ENCODE measurements at places on chromosomes 12 and 14.

GRCh38 chr12:99343960-99344359 is 303.6 kb upstream of the GARIN6 start:
- no peak for DNase-seq

DNA sequence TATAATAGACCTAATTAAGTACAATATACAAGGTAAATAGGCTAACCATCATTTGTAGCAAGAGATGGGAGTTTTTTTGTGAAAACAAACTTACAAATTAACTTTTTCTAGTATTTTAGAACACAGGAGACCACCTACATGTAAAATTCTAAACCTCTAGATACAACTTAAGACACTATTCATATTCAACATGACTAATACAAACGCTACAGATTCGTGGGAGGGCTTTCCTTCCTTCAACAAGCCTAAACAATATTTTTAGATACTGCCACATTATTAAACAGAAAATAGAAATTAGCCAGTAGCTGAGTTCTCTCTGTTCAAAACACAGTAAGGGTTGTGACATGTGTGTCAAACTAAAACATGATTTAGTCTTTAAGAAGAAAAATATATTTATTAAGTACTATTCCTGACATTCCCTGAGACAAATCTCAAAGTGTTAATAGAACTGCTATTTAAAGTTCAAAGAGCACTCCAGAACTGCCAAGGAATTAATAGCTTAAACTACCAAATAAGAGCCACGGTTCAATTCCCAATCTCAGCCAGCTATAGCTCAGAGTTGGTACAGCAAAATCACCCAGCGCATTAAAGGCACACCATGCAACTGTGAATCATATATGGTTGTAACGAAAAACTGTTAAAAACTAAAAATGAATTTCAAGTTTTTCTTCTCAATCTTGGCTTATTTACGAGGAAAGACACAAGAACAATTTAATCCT is 10.7 kb downstream of the MED13L start:
- DNase-seq = no peak

DNA sequence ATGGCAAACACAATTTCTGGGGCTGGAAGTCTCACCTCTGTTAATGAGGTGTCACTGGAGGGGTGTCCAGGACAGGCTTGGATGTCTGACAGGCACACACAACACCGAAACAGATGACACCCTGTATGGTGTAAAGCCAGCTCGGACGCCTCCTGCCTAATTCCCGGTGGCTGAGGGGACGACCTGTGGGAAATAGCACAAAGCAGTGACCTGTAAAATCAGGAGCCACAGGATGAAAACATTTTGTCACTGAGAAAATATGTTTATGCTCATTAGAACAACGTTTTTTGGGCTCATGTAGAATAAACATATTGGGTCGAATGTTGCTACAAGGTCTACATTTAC is 285.0 kb upstream of the RTL1 start:
- DNase-seq = no peak

DNA sequence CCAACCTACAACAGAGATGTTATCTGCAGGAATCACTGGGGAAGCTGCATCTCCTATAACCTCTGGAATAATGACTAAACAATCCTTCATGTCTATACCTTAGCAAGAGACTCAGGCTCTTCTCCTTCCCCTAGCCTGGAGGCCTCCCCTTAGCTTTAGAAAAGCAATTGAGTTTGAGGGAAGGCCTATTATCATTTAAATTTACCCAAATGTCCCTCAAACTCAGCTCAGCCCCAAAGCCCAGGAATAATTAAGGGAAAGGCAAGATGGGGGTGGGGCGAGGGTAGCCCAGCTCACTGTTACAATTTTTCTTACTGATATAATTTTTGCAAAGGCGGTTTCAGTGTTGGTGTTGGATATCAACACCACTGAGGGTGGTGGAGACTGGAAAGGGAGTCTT is 151.4 kb upstream of the EEA1 start:
- no peak for DNase-seq

GRCh38 chr12:20507711-20508110 is 139.4 kb downstream of the PDE3A start:
- no peak for DNase-seq

DNA sequence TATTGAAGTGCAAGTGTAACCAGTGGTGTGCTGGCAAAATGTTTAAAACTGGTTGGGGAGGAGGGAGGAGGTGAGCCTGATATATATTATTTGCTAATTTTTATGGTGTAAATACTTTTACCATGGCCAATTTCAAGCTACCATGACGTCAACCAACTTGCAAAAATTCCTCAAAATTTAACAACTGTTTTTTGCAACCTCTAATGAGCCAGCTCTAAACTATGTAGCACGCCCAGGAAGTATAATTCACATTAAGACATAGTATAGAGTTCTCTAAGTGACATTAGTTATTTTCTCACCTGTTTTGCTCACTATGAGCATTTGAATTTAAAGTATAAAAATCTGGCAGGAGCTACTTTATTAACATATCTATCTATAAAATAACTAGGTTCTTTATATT is 41.4 kb downstream of the ATL1 start:
- DNase-seq = no peak

GRCh38 chr14:32900547-32900946 is 38.1 kb upstream of the NPAS3 start:
- DNase-seq = no peak

GRCh38 chr12:101946233-101946611 is 68.8 kb downstream of the DRAM1 start:
- DNase-seq = no peak

GRCh38 chr12:114858388-114859146 is 174.6 kb upstream of the TBX3 start:
- DNase-seq = no peak

GRCh38 chr14:76780875-76781647 is 19.8 kb downstream of the VASH1 start:
- no peak for DNase-seq

DNA sequence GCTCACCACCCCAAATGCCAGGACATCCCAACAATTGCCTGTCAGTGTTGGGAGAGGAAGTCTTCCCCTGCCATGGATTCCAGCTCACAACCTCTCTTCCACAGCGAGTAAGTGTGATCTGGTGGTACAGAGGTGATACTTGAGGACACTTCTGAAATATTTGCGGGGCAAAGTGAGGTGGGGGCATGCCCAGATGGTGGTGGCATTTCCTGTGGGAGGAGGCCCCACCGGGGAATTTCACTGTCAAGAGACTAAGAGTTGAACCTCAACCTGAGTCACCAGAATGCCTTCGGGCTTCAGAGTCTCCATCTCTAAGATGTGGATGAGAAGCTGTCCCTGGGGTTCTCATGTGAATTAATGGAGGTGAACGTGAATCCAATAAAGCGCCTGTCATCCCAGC is 122.3 kb upstream of the RFLNA start:
- DNase-seq = no peak

DNA sequence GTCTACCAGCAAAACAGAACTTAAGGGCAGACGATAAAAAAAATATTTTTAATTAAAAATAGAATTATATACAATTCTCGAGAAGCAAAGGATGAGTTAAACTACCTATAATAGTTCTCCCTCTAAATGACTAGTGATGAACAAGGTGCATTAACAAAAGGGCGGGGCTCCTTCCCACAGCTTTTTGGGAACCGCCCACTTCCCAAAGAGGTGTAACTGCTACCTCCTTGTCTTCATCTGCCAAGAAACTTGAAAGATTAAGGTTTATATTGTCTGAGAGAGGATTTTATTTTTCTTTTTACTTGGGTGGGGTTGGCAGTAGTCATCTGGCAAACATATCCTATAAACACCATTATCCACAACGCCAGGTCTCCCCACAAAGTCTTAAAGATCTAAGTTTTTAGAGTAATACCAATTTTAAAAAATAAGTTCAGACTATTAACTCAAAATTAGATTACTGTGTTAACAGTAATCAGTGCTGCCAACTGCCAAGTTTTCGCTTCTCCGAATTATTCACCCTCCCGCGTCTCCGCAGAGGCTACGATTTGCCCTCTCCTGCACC is 938 bp downstream of the RALGAPA1 start:
- DNase-seq = peak; percentile 47

DNA sequence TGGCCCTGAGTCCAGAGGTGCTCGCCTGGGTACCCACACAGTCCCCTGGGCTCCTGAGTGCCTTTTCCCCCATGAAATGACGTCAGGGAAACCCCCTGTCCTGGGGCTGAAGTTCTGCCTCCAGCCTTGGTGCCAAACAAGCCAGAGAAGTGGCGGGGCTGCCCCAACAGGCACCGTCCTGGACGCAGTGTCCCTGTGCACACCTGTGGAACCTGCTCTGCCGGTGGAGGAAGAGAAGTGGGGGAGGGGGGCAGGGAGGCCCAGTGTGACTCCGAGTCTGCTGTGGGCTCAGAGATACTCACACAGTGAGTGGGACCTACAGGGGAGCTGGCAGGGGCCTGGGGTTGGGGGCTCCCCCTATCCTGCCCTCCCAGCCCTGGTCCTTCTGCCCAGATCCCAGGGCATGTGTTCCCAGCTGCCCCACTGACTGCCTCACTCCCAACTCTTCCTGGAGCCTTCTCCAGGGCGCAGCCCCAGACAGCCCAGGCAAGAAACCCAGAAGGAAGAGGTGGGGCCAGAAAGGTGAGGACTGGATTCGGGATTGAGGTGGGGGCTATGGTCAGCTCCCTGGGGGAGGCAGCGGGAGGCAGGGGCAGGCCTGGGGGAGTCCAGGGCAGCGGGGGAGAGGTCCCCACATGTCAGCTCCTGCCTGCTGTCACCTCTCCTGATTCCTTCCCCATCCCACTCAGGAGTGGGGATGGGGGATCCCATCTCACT is 24.7 kb downstream of the CCDC85C start:
- peak; percentile 86 for DNase-seq

DNA sequence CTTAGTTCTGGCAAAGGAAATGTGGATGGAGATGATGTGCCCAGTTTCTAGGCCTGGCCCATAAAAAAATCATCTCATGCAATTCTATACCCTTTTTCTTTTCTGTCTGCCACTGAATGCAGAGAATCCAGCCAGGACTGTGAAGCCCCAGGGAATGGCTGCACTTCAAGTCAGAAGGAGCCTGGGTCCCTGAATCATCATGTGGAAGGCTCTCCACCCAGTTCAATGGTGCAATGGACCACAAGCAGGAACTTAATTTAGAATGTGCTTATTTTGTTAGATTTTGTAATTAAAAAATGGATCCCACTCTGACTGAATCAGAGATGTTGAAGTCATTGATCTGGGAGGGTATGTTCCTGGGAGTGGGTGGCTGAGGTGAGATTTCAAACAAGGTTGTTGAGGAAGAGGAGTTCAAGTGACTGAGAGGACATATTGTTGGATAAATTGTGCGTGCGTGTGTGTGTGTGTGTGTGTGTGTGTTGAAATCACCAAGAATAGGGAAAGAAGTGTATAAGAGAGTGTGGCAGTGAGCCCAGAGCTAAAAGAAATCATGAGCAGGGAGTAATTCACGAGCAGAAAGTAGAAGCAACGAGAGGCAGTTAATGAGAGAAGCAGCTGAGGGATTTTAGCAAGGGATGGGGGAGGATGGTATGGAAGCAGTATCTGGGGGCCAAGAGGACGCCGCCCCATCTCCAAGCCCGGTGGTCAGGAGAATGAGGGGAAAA is 125.4 kb downstream of the TMX1 start:
- no peak for DNase-seq

DNA sequence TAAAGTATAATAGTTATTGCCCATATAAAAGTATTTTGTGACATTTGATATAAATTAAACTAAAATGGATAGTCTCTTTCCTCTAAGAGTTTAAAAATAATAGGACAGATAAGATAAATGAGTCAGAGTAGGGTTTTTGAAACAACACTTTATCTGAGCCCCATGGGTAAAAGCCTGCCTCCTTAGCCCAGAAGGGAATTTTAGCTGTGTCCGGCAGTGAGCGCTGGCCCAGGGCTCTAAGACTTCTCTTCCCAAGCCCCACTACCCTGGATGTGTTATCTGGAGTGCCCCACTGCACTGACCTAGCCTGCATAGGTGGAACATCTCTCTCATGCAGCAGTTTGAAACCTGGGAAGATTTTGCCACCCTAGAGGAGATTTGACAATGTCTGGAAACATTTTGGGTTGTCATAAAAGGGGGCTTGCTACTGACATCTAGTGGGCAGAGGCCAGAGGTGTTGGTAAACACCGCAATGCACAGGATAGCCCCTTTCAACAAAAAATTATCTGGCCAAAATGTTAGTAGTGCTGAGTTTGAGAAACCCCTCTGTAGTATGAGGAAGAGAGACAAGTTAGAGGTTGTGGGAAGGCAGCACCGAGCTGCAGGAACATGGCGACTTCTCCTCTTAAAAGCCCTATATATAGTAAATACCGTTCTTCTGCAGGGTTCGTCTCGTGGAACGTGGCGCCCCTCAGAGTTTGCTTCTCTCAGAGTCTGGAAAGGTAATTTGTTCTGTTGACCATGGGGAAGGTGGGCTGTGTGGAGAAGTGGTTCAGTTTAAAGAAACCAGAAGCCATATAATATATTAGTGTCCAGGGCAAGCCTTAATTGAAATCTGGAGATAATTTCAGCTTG is 29.3 kb upstream of the ATF1 start:
- no peak for DNase-seq

- no peak for DNase-seq
These were observed 278.2 kb upstream of the SFSWAP start for GRCh38 chr12:131432532-131433260.

GRCh38 chr14:23128969-23129758 is 10.1 kb upstream of the CEBPE start:
- DNase-seq = no peak

GRCh38 chr14:24986206-24986893 is 63.6 kb downstream of the STXBP6 start:
- DNase-seq = no peak

- DNase-seq = peak; percentile 16
These were observed 104.5 kb upstream of the FRMD6 start for GRCh38 chr14:51547260-51547659.

- no peak for DNase-seq
These were observed 4.8 kb upstream of the KCNA5 start for GRCh38 chr12:5038781-5039311.

DNA sequence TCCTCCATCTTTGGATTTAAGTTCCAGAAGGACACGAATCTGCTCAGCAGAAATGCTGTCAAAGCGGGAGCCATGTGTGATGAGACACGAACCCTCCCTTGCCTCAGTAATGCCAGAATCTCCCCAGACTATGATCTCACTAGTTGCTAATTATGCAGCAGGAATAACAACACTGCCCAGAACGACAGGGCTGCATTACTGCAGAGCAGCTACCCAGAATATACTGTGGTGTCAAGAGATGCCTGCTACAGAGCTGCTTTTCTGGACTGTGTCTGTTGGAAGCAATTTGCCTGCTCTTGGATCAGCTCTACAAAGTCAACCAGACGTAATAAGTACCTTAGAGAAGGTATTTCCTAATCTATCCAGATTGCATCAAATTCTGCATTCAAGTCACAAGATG is 5.5 kb downstream of the CSRNP2 start:
- DNase-seq = no peak

DNA sequence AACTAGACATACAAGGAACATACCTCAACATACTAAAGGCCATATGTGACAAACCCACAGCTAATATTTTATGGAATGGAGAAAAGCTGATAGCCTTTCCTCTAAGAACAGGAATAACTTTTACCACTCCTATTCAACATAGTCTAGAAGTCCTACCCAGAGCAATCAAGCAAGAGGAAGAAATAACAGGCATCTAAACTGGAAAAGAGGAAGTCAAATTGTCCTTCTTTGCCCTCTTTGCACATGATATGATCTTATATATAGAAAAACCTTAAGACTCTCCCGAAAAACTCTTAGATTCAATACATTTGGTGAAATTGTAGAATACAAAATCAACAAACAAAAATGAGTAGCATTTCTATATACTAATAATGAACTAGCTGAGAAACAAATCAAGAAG is 110.0 kb downstream of the ATP23 start:
- no peak for DNase-seq

All from mucosa of descending colon (tissue), 3 donors.